ENCODE measurements at places on chromosomes 6 and 20.

DNA sequence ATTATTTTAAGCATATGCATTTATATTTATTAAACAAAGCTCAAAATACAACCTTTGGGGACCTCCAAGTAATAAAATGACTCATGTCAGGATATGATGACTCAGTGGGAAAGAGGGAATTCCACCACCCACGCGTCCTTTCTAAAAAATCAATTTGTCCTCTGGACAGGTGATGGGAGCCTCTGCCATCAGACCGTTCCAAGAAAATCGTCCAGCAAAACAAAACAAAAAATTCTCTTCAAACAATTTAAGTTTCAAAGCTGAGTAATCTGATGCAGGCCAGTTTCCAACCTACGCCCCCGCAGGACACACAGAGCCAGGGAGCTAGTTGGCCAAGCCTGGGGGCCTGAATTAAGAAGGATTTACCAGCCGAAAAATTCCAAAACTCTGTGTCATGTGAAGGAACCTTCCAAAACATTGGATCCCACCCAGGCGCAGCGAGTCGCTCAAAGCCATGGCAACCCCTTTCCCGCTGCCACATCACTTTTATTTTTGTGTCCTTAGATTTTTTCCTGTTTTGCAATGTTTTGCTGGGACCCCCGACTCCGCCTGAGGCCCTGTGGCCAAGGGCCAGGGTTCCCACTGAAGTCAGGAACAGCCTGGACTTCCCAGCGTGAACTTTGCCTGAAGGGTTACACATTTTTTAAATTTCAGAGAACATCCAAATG is 95.3 kb downstream of the NFATC2 start:
- DNase-seq, result no peak

DNA sequence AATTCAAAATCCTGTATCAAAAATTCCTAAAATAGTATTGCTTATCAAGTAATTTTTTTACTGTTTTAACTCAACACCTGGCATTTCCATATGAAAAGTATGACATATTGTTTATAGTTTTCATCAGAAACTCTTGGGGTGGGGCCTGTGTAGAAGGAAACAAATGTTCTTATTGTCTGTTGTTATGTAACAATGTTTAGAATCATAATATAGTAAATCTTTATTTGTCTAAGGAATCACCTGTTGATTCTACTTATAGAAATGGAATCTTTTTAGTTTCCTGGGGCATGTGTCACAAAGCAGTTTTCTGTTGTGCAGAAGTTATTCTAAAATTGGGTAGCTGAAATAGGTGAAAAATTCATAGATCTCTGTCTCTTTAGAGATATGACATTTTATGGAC is 4.9 kb downstream of the ARMC2 start:
- DNase-seq, result no peak

GRCh38 chr20:3606021-3606420 is 57.2 kb downstream of the GFRA4 start:
- no peak for DNase-seq

DNA sequence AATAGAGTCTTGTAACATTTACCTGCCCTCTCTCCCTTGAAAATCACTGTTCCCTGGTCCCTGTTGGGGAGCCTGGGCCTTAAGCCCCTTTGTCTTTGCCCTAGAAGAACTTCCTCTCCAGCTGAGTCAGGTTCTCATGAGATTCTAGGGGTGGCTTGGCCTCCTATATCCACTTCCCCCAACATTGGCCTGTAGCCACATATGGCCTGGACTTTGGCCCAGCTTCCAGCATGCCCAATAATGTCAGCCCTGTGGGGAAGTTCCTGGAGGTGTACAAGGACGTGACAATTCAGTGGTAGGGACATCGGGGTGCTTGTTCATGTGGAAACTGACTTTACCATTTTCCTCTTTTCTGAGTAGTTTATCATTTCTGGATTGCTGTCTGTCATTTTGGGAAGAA is 17.2 kb upstream of the MAS1L start:
- DNase-seq, result no peak

GRCh38 chr20:2053615-2054014 is 48.0 kb upstream of the STK35 start:
- DNase-seq, result no peak

- DNase-seq, result no peak
These were observed 272.7 kb upstream of the PLCB4 start for GRCh38 chr20:8796088-8796660.

All from GM12891 (cell line).